ENCODE measurements at places on chromosomes 5 and 9.

DNA sequence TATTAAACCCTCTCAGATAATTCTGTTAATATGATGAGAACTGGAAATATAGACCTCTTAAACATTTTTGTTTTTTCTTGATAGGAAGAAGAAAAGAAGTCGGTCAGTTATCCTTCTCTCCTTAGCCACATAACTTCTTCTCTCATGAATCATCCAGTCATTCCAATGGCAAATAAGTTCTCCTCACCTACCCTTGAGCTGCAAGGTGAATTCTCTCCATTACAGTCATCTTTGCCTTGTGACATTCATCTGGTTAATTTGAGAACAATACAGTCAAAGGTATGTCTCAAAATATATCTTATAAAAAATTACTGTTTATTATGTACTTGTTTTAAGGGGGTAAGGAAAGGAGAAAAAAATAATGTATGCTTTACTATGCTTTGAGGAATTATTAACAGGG is 165.3 kb downstream of the MAN2A1 start:
- no peak for DNase-seq

DNA sequence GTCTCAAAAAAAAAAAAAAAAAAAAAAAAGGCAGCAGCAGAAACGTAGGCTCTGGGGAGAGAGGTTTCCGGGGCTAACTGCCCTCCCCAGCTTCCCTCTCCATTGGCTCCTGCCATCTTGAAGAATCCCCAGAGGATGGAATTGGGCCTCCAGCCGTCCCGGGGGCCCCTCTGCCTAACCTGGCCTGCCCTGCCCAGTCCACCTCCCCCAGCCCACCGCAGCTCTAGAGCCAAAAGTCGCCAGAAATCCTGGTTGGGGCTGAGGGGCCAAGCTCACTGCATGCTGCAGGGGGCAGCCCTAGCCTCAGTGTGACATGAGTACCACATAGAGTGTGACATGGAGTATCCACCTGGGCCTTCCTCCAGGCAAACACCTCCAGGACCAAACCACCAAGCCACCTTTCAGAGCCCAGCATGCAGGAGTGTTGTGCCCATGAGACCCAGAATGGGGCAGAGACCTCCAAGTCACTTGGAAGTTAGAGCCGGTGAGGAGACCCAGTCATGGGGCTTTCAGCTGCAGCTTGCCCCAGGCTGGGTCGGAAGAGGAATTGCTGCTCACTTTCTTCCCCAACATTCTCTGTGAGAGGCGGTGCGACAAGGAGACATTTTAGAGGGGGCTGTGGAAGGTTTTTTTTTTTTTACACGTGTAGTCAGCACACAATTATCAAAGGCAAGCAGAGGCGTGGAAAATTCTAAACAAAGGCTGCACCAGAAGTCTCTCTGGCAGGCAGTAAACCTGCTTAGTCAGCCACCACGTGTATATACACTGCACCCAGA is 17.6 kb downstream of the CD74 start:
- no peak for DNase-seq

DNA sequence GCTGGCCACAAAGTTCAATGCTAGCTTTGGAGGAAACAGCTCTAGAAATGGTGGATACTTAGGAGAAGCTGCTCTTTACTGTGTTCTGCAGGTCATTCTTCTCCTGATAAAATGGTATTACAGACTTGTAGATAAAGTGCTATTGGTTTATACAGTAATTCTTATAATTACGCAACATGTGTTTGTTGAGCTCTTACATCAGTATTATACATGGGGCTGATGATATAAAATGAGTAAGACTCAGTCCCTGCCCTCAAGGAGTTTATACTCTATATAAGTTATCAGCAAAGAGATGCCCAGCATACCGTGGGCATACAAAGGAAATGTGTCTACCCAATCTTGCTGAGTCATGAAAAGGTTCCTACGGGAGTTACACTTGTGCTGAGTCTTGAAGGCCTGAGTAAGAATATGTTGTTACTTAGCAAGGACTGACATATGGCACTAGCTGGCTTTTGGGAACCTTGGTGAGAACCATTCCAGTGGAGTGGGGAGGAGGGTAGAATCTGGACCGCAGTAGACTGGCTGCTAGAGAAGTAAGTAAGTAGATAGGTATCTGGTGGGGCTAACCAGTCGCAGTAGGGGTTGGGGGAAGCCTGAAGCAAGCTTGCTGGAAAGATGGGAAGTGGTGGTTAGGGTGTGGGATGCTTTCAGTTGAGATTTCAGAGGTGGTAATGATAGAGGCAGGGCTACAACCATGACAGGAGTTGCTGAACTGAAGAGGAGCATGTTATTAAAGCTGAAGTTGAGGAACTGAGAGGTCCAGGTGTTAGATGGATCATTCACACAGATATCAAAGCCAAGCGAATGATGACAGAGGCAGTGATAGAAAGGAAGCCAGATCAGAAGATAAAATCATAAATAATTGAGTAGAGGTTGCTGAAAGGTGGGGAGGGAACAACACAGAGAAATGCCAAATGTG is 11.1 kb upstream of the TTC23L start:
- DNase-seq: no peak

GRCh38 chr9:117182046-117182445 is 232.8 kb downstream of the ASTN2 start:
- no peak for DNase-seq

DNA sequence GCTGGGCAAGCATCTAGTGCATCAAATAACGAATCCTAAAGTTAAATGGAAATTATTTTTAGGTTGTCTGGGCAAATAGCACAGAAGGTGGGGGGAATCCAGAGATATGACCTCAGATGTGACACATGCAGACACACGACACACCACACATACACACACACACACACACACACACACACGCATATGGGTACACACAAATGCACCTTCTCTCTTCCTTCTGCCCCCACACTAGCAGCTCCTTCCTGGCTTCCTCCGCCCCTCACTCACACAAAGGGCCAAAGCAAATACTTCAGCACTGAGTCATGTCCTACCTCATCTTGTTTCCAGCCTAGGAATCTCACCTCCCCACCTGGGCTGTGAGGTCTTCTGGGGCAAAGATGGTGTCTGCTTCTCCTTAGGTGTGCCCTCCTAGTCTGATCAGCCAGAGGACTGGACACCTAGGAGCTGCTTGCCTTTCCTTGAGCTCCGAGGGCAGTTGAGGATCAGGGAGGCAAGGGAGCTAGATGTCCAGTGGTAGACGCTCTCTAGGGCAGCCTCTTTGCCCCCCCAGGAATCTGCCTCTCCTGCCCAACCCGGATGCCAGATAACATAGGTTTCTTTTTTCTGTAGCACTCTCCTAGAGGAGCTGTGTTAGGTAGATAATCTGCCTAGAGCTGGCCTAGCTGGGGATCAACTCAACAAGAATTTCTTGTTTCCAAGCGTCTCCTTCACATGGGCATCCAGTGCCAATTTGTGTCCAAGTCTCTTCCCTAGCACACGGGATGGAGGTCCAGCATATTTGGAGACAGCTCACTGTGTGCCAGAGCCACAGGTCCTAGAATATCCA is 14.3 kb upstream of the JADE2 start:
- peak; percentile 74 for DNase-seq

- no peak for DNase-seq
These were observed 478.9 kb upstream of the NMUR2 start for GRCh38 chr5:152884006-152884405.

GRCh38 chr5:132009706-132010405 is 1.6 kb downstream of the ACSL6 start:
- DNase-seq: no peak

DNA sequence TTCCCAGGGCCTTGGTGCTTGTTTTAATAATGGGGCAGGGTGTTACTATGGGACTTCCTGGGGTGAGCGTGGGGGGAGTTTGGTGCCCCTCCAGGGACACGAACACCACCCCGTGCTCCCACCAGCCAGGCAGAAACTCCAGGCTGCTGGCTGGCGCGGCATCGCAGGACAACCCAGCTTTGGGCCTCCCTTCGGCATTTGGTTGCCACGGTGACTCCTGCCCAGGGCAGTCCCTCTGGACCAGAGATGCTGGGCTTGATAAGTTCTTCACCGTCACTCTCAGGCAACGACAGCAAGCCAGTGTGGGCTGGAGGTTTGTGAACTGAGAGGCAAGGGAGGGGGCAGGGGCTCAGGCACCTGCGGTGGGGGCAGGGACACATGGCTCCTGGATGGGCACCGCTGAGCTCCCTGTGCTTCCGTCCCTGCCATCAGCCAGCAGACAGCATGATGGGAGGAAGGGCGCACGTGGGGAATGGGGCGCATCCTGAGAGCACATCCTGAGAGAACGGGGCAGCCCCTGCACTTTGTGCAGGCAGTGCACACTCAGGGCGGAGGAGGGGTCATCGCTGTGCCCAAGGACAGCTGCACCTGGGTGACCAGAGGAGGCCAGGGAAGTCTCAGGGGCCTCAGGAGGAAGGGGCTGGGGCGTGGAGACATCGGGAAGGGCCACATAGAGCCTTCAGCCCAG is 116.4 kb downstream of the RXRA start:
- no peak for DNase-seq

GRCh38 chr5:18051953-18052352 is 417.7 kb downstream of the TAF11L14 start:
- no peak for DNase-seq

DNA sequence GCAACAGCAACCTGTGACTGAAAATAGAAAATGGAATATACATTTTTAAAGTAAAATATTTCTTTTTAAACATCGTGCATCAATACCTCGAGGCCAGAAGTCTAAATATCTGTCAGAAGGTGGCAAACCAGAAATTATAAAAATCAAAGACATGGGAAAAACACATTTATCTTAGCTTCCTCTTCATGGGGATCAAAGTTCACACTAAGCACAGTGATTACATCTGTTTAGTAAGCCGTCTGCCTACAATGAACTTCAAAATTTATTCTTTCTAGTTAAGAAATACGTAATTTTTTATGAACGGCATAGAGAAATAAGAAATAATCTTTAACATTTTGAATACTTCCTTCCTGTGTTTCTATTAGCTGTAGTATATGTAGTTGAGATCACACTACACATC is 17.9 kb upstream of the SV2C start:
- DNase-seq: no peak

- DNase-seq: no peak
These were observed 78.5 kb downstream of the MYO10 start for GRCh38 chr5:16857635-16858034.

- DNase-seq: no peak
These were observed 81.3 kb upstream of the TMEM171 start for GRCh38 chr5:73039082-73039481.

GRCh38 chr5:132607095-132607494 is 50.3 kb downstream of the RAD50 start:
- DNase-seq: no peak

GRCh38 chr9:89622933-89623861 is 18.4 kb downstream of the GADD45G start:
- DNase-seq: no peak

DNA sequence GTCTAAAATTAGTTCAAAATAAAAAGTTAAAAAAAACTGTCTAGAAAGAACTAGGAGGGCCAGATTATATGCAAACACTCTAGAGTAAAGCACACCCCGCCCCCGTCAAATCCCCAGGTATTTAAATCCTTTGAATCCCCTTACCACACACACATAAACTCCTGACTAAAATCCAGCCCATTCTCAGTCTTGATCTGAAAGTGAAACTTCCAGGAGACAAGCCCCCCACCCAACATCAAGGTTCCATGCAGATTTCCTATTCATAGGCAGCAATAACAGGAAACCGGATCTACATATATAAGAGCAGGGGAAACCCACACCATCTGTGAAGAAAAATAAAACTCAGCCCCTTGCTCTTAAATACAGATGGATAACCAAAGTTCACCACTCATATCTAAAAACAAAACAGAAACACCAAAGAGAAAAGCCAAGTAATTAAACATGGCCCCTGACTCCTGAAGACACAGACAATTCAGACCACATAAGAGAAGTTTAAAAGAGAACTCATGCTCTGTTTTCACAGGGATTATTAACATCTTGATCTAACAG is 42.3 kb downstream of the MARCHF3 start:
- DNase-seq: no peak

DNA sequence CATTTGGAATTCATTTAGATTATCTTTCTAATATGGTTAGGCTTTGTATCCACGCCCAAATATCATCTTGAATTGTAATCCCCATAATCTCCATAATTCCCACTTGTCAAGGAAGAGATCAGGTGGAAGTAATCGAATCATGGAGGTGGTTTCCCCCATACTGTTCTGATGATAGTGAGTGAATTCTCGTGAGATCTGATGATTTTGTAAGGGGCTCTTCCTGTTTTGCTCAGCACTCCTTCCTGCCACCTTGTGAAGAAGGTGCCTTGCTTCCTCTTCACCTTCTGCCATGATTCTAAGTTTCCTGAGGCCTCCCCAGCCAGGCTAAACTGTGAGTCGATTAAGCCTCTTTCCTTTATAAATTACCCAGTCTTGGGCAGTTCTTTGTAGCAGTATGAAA is 527.5 kb upstream of the ARRDC3 start:
- no peak for DNase-seq

DNA sequence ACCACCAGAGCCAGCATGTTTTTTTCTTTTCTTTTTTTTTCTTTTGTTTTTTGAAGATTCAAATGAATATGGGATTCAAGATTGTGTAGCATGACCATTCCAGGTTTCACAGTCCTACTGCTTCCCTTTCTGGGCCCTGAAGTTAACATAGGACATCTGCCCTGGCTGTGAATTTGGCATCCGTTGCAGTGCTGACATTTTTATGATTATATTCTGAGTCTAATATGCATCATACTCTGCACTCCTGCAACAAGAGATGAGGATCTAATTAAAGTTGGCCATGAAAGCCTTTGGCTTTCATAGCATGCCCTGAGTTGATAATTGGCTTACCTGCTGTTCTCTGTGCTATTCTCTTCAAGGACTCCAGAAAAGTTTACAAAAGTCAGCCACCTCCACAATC is 29.8 kb downstream of the C5orf22 start:
- DNase-seq: no peak

- no peak for DNase-seq
These were observed 294.4 kb downstream of the SEMA5A start for GRCh38 chr5:9251379-9251980.

- DNase-seq: no peak
These were observed 236.0 kb upstream of the CDH18 start for GRCh38 chr5:20224046-20224445.

DNA sequence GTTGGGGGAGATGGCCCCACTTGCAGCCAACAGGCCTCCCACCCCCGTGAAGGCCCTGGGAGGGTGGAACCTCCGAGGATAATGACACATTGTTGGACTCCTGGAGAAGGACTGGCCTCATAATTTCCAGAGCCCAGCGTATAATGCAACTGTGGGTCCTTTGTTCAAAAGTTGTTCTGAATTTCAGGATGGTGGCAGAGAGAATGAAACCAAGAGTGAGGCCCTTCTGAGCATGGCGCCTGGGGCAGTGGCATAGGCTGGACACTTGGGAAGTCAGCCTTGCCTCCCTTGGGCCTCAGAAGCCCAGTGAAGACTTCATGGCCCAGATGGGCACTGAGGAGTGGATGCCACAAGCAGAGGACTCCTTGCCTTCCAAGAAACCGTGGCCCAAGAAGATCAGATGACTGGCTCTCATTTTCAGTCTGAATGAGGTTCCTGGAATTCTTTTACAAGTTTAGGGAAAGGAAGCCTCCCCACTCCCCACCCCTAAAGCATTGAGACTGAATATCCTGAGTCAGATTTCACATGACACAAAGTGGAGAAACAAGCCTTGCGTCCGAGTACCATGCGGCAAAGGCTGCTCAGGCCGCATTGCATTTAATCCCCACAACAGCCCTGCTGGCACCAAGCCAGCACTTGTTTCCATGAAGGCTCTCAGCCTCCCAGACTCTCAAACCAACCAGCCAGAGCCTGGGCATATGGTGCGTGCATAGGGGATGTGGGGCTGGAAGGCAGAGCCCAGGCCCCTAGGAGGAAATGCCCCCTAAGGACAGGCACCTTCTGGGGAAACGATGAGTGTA is 96.7 kb upstream of the SMIM23 start:
- DNase-seq: no peak
